ENCODE measurements at places on chromosomes 5 and 9. TPM values are rescaled to one million over a fixed set of nuclear protein-coding genes. Genes with fewer than 3 reads are reported as not detected.
A peak's percentile ranks its signal among the peaks of the same experiment; 100 is the strongest.

DNA sequence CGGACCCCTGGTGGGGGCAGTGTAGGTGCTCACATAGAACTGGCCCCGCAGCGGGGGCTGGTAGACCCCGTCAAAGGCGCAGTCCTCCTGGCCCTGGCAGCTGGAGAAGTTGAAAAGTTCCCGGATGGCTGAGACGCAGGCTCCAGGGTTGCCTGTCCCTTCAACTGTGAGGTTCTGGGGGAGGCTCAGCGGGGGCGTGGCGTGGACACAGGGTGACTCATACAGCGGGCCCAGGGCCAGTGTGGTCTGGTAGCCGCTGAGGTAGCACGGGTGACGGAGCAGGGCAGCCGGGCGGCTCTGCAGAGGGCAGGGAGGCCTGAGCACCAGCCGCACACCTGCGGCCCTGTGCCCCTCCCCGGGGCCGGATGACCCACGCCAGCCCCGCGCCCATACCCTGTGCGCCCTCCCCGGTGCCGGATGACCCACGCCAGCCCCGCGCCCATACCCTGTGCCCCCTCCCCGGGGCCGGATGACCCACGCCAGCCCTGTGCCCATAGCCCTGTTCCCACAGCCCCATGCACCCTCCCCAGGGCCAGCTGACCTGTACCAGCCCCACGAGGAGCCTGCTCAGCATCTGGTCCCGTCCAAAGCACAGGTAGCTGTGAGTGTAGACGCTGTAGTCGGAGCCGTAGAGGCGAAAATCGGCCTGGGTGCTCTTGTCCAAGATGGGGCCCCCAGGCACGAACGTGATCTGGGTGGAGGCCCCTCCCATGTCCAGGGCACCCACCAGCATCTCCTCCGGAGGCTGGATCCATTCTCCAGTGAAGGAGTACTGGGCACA is 5.0 kb downstream of the ENTPD8 start:
- DNase-seq: no peak

DNA sequence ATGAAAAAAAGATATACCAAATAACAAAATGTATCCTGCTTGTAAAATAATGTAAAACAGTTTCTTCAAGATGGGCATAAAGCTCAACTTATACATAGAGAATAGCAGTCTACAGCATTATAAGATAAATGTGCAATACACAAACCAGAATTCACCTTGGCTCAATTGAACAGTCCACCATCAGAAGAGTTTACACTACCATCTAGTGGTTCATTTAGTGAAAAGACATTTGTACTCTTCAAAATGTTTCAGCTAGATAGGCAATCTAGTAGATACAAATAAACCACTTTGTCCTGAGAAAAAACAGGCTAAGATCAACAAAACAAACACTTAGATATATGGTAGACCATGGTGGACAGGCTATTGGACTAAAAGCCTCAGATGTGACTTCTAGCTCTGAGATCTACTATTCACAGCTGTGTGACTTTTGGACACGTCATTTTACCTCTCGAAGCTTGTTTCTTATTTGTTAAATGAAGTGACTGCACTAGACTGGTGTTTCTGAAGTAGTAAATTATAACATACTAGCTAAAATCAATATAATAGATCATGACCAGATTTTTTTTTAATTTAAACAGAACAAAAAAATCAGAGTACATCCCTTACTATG is 22.1 kb upstream of the TPD52L3 start:
- peak; percentile 50 for DNase-seq

GRCh38 chr5:83568186-83568585 is 96.6 kb downstream of the VCAN start:
- no peak for DNase-seq

DNA sequence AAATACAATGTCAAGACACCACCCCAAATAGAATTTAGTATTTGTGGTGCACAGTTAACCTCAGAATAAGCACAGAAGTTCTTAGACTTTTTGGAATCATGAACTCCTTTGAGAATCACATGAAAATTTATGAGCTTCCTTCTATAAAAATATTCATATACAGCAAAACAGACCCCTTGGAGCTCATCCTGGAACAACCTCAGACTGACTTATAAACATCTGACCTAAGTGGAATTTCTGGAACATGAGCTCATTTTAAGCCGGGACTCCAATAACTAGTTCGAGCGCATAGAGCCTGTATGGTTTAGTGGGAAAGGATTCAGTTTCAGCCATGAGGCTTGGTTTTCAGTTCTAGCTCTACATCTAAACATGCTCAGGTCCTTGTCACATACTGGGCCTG is 192.3 kb downstream of the DEPDC1B start:
- DNase-seq: no peak

PCDHB9 gene
- 0.33 TPM for total RNA-seq

DRD1 gene
- total RNA-seq: not detected
